Bronchus fibroblast of lung (primary cell): ENCODE measurements at places on chromosomes 5 and 9. TPM values are rescaled to one million over a fixed set of nuclear protein-coding genes. Genes with fewer than 3 reads are reported as not detected.

Gene ZNF618
- 6.4 TPM in 2 replicates for total RNA-seq

Gene AJM1
- 0.45 and 1.3 TPM in 2 replicates for total RNA-seq

Gene IL13
- total RNA-seq = not detected in 2 replicates

Gene C5orf46
- total RNA-seq = not detected in 2 replicates

Gene PCDHA9
- not detected in 2 replicates for total RNA-seq

Gene IFNB1
- total RNA-seq = not detected in 2 replicates

Gene LRRC19
- total RNA-seq = not detected in 2 replicates

Gene FST
- 84.3 and 98.4 TPM in 2 replicates for total RNA-seq

Gene ELAVL2
- total RNA-seq = not detected in 2 replicates

Gene CARD6
- total RNA-seq = 1.8 and 2.4 TPM in 2 replicates

Gene OSMR
- total RNA-seq = 19.9 and 21.0 TPM in 2 replicates

Gene ANKRD34B
- total RNA-seq = not detected in 2 replicates

Gene GIN1
- 2.1 and 3.9 TPM in 2 replicates for total RNA-seq
